ENCODE measurements at places on chromosomes 7 and 10.

- DNase-seq: no peak
These were observed 92.1 kb upstream of the RSU1 start for GRCh38 chr10:16909271-16909767.

- DNase-seq: no peak
These were observed 129.1 kb upstream of the ANKRD1 start for GRCh38 chr10:91049988-91050360.

DNA sequence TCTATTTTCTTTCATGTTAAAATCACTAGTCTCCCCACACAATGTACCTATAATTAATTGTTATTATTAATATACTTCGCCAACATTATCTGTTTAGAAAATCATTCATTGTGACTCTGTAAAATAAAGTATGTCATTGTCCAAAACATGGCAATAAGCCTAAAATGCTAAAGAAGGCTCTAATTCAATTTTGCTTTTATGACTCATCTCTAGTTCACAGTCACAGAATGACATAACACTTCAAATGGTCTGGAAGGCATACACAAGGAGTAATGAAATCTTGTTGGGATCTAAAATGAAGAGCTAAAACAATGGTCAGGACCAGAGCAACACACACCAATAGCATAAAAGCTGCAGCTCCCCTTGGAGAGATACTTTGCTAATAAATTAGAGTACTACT is 505.8 kb downstream of the GPAM start:
- no peak for DNase-seq

GRCh38 chr7:22726345-22726906 is 574 bp upstream of the IL6 start:
- peak; percentile 84 for DNase-seq

DNA sequence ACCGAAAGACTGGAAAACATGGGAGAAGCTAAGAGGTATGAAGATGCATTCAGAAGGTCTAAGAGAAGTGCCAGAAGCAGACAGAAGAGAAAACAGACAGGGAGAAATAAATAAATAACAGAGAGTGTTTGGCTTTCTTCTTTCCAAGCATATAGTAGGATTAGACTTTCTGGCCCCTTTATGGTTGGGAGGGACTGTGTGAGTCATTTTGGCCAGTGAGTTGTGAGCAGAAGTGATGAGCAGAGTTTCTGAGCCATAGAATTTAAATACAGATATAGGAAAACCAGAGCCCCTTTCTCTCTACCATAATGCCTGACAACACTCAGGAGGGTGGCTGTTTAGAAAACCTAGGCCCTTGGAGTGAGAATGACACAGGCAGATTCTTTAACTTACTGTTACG is 171.0 kb downstream of the PPP1R17 start:
- no peak for DNase-seq

DNA sequence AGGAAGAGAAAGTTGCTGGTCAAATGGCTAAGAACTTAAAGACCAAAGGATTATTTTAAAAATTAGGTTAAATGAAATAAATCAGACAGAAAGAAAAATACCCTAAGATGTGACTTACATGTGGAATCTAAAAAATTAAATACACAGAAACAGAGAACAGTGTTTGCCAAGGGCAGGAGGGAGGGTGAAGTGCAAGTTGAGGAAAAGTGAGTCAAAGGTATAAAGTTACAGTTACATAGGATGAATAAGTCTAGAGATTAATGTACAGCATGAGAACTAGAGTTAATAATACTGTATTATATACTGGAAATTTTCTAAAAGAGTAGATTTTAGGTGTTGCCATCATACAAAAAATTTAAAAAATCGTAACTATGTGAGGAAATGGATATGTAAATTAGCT is 146.3 kb downstream of the MDFIC start:
- no peak for DNase-seq

DNA sequence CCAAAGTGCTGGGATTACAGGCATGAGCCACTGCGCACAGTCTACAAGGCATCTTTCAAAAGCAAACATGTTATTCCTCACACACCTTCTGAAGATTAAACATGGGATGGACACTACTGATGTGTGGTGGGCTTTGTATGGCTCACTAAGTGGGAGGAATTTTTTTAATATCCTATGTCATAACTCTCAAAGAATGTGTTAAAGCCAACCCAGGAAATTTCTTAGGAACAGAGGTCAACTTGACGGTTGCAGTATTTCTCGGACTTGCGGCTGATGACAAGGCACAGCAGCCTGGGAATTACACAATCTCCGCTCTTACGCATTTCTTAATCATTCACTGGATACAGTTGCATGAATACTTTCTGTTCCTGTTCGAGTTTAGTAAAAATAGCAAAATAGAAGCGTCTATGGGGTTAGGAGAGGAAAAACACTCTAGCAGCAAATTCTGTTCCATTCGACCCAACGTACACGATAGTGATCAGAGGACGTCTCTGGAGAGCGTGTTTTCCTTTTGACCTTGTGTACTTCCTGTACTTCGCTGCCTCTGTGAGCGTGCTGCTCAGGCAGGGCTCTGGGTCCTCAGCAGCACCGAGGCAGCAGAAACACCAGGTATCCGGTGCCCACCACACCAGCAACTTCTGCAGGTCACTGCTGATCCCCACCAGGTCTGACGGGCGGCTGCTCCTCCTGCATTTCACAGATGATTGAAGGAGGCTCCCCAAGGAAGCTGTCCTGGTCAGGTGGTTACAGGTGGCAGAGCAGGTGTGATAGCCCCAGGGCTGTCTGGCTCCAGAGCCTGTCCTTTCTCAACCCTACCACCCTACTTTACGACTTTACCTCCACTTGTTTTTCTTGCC is 26.4 kb upstream of the SRGN start:
- peak; percentile 40 for DNase-seq

- DNase-seq: no peak
These were observed 219.8 kb downstream of the ACTR3B start for GRCh38 chr7:152979376-152979775.

DNA sequence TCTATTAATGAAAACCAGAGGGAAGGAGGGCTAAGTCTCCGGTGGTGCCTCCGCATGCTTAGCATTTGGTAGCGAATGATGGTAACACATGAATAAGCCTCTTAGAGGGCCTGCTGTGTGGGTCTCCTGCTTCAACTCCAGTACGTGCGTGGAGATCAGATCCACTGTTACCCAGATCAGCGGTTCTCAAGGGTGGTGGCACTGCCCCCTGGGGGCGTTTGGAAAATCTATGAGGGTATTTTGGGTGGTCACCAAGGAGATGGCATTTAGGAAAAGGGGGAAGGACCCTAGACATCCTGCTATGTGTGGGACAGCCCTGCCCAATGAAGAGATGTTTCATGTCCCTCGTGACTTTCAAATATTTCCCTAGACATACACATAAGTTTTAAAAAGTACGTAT is 57.1 kb upstream of the TM9SF3 start:
- no peak for DNase-seq

GRCh38 chr10:92691591-92692079 is 1.9 kb downstream of the HHEX start:
- no peak for DNase-seq

DNA sequence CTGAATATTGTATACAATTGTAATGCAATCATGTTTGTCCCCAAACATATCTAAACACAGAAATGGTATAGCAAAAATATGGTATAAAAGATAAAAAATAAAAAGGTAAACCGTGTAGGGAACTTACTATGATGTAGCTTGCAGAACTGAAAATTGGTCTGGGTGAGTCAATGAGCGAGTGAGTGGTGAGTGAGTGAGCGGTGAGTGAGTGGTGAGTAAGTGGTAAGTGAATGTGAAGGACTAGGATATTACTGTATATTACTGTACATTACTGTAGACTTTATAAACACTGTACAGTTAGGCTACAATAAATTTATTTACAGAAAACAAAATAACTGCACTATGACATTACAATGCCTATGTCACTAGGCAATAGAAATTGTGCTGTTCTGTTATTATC is 1163.2 kb upstream of the SORCS1 start:
- no peak for DNase-seq

DNA sequence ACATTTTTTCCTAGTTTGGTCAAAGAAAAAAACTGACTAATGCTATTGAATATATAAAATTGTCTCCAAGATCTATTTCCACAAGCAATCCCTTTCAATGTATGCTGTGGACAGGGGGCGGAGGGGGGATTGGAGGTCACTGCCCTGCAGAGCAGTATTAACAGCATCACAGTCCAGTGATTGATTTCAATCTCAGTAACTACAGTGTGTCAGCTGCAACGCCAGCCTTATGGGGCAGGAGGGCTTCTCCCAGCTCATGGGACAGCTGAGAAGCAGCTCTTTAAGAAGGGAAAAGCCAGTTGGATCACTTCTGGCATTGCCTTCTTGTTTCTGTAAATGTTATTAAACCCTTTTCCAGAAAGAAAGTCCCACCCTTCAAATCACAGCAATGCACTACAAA is 65.0 kb downstream of the RAPGEF5 start:
- DNase-seq: no peak

- no peak for DNase-seq
These were observed 71.6 kb upstream of the GJD4 start for GRCh38 chr10:35533565-35533964.

- no peak for DNase-seq
These were observed 110.7 kb upstream of the SEMA3C start for GRCh38 chr7:81029511-81029910.

DNA sequence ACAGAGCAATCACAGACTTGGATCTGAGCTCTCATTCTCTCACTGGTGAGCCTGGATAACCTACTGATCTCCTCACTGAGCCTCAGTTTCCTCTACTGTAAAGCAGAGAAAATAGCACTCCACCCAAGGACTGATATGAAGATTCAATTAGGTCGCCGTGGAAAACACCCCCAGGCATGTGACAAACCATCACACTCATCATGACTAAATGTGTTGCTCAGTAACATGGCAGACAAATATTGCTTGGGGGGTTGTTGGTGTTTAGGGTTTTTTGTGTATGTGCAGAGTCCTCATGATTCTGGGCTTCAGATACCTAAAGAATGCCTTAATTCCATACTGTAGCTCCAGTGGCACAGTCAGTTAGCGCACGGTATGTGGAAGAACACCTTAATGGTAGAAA is 122.1 kb upstream of the TCF7L2 start:
- DNase-seq: no peak

DNA sequence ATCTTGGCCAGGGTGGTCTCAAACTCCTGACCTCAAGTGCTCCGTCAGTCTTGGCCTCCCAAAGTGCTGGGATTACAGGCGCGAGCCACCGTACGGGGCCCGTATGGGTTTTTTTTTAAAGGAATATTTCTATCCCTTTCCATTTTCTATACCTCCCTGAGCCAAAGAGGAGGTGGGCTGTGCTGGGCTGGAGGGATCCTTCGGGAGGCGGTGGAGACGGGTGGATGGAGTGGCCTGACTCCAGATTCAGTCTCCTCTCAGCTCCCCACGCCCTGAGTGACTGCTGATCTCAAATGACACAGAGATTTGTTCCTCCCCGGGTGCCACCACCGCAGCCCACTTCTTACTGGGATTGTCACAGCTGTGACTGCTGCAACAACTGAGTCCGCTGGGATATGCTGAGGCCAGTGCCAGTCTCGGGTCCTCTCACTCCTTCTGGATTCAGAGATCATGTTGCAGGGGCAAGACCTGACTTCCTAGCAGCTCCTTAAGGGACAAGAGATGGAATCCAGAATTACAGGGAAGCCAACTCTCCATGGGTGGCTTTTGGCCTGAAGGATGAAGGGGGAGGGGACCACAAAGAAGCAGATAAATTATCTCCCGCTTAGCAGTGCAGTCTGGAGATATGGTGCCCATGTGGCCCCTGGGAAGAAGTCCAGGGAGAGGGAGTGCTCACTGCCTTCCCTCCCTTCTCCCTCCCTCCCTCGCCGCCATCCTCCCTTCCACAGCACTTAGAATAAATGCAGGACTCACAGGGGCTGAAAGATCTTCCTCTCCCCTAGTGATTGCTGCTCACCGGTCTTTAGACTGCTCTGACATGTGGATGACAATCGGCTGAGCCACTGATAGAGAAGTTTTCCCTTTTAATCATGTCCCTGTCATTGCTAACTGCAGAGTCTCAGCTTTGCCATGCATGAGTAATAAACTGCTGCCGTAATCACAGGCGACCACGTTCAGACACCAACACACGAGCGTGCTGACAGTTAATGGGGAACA is 14.3 kb downstream of the GALNT17 start:
- no peak for DNase-seq

- DNase-seq: no peak
These were observed 100.9 kb downstream of the PHTF2 start for GRCh38 chr7:77899516-77899915.

DNA sequence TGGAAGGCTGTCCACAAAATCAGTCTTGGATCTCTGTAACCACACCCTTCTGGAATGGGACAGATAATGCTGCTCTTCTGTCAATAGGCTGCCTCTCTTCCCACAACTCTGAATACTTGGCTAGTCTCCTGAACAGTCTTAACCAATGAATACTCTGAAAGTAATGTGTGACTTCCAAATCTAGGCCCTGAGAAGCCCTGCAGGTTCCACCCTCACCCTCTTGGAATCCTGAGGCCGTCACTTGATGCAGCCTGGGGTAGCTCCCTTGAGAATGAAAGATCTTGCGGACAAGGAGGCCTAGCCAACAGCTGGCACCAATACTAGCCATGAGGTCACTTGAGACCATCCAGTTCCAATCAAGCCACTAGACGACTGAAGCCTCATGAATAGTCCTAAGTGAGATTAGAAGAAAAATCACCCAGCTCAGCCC is 109.2 kb downstream of the ARHGAP12 start:
- no peak for DNase-seq

GRCh38 chr7:8259586-8260222 is 2.3 kb downstream of the ICA1 start:
- DNase-seq: no peak

GRCh38 chr7:130844811-130845580 is 111.0 kb upstream of the KLF14 start:
- DNase-seq: no peak

GRCh38 chr7:158829021-158829341 is 328 bp downstream of the ESYT2 start:
- DNase-seq: peak; percentile 89

DNA sequence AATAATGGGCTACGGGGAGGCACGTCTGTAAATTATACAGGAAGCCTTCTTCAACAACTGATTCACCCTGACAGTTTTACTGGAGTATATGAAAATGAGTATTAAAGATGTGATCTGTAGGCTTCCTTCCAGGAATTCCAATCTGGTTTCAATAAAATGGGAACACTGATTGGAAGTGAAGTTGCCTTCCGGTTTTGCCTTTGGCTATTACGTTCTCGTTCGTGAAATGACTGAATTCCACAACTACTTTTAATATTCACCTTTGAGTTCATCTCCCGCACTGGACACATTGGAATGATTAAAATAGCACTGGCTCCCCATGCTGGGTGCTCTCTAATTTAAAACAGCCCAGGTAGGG is 350.1 kb upstream of the MKI67 start:
- no peak for DNase-seq

- peak; percentile 87 for DNase-seq
These were observed 193.4 kb upstream of the MBL2 start for GRCh38 chr10:52965938-52966401.

DNA sequence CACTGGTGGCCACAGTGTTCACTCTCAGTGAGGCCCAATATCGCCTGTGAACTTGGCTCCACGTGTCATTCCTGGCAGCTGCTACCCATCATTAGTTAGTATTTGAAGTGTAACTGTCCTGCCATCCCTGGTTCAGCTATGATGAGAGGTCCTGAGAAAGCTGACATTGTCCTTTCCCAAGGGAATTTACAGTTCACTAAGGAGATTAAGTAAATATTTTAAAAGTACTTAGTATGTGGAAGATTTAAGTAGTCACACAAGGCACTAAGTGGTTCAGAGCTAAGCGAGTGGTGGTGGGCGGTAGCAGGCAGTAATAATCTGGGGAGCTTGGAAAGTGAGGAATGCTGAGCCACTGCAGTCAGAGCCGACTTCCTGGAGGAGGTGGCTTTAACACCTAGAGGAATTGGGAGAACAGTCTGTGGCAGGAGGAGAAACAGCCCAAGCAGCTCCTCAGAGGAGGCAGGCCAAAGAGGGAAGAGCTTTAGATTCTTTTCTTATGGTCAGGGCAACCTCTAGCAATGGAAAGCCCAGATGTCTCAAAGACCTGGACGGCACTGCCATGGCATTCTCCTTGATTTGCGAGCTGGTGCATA is 519.7 kb downstream of the LRMDA start:
- DNase-seq: no peak

All from RPMI8226 (cell line).